T1000 (cell line): ENCODE measurements at places on chromosomes 2 and 18.

DNA sequence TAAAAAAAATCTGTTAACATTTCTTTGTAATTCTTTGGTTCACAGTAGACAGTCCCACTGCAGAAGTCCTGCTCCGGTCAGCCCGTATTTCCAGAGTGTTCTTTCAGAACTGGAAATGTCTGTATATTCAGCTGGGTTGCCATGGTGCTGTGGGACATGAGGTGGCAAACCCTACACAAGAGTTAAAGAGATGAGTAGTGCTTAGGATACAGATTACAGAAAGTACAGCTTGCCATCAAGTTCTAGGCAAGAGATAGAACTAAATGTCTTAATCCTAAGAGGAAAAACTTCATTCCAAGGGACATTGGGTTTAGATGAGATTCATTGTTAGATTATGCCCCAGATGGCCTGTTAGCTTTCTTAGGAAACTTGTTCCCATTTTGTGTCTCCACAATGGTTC is 60.1 kb downstream of the FMNL2 start:
- DNase-seq = no peak

DNA sequence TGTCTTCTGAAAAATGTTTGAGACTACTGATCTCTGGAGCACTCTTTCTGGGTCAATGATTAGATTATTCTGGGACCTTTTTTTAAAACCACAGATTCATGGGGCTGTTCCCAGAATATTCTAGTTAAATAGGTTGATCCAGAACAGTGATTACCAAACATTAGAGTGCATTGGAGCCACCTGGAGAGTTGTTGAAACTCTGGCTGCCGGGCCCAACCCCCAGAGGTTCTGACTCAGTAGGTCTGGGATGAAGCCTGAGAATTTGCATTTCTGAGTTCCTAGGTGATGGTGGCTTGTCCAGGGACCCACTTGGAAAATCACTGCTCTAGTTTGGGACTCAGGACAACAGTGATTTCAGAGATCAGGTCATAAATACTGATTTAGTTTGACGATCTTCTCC is 197.3 kb downstream of the PTPRM start:
- no peak for DNase-seq

DNA sequence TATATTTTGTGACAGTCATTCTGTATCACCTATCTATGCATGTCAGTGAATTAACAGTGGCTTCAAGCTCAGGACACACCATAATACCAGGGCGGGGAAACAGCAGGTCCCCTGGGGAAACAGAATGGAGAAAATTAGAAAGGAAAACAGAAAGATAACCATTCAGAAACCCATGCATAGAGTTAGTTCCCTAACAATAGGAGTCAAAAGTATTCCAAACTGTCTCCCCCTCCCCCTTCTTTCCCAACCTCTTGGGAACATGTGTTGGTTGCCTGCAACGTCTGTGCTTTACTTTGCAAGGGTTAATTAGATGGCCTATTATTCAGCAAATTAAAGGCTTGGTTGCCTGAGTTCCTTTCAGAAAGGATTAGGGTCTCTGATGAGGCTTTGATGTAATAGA is 176.4 kb downstream of the MYO3B start:
- DNase-seq = no peak

DNA sequence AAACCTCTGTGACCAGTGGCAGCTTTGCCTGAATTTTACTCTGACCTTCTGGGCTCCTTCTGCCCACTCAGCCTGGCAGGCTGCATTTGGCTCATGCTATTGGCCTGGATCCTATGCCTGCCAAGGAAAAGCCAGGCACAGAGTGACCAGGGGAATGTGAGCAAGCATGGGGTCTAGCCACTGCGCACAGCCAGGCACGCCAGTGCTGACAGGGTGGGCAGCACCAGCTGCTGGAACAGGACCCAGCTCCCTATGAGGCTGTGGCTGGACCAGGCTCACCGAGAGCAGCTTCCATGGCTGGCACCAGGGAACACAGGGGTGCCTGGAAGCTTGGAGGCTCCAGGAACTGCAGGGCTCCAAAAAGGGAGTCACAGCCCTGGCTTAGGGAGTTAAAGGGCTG is 311.5 kb upstream of the SYT4 start:
- DNase-seq = no peak

DNA sequence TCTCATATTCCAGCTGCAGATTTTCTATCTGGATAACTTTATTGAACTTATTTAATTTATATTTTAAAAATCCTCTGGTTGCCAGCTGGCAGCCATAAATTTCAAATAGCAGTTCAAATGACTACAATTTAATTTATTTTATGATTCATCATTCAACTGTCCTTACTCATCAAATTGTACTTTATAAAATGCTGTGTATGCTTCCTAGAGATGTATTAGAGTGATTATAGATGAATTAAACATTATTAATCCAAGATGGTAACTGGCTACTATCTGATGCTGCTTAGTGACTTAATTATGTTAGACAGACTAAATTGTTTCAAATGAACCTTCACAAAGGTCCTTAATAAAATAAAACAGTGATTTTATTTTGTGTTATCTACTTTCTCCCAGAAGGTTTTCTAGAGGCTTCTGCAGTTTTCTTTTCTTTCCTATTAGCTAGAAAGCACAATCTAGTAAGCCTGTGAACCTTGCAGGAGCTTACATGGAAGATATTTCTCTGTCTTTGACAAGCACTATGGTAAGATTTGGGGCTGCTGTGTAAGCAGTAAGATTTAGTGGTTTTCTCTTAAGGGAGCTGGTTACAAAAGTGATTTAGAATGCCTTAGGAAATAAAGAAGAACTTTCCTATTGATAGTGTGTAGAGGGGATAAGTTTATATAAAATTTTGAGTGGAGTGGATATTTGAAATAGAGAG is 322.3 kb downstream of the FSIP2 start:
- no peak for DNase-seq
